ENCODE measurements at places on chromosomes 5 and 9.

DNA sequence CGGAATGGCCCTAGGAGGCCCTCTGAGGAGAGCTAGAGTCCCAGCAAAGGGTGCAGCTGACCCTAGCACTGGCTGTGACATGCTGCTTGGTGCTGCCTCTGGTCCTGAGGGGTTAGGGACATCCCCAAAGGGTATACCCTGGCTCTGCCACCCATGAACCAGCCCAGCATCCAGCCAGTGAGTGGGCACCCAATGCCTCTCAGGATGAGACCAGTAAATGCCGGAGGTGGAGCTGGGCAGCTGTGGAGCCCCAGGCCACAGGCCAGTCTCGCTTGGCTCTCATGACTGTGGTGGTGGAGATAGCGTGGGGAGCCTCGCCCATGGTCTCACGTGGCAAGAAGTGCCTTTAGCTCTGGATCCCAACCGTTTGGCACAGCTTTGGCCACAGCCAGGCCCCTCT lies 3.7 kb upstream of the CEL start:
- DNase-seq: no peak
- H3K27me3 ChIP-seq: no peaks in the 10 kb centered on the region
- peaks cover 48% of the 10 kb centered on the region for H3K4me1 ChIP-seq

DNA sequence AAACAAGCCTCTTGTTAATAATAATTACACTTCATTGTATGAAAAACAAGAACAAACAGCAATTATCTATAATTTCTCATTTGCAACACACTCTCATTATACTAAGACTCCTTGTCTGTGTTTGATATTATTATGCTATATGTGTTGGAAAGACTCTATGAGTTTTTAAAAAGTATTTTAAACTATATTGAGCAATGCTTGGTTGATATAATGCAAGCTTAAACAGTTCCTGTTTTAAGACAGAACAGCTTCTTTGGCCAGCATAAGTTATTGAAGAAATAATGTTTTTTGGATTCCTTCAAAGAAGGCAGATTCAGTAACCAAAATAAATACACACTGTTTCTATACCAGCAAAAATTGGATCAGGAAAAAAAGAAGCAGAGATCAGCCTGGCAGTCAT lies 871.4 kb downstream of the MAT2B start:
- no peak overlapping the region for H3K4me3 ChIP-seq
- no peaks in the 10 kb centered on the region for H3K36me3 ChIP-seq
- DNase-seq: no peak
- H3K27ac ChIP-seq: no peak overlapping the region
- no peaks in the 10 kb centered on the region for H3K4me1 ChIP-seq
- H3K27me3 ChIP-seq: no peaks in the 10 kb centered on the region

- H3K27me3 ChIP-seq: peaks cover 18% of the 10 kb centered on the region
- peak overlapping the region; percentile 93 for H3K27ac ChIP-seq
- H3K4me3 ChIP-seq: peak overlapping the region; percentile 71
- no peaks in the 10 kb centered on the region for H3K36me3 ChIP-seq
- peaks cover 81% of the 10 kb centered on the region for H3K4me1 ChIP-seq
These were observed 16.9 kb downstream of the OR2V2 start for GRCh38 chr5:181164076-181164952.

- no peaks in the 10 kb centered on the region for H3K4me1 ChIP-seq
- H3K4me3 ChIP-seq: no peak overlapping the region
- H3K36me3 ChIP-seq: no peaks in the 10 kb centered on the region
These were observed 258.9 kb upstream of the TLE4 start for GRCh38 chr9:79312686-79313421.

DNA sequence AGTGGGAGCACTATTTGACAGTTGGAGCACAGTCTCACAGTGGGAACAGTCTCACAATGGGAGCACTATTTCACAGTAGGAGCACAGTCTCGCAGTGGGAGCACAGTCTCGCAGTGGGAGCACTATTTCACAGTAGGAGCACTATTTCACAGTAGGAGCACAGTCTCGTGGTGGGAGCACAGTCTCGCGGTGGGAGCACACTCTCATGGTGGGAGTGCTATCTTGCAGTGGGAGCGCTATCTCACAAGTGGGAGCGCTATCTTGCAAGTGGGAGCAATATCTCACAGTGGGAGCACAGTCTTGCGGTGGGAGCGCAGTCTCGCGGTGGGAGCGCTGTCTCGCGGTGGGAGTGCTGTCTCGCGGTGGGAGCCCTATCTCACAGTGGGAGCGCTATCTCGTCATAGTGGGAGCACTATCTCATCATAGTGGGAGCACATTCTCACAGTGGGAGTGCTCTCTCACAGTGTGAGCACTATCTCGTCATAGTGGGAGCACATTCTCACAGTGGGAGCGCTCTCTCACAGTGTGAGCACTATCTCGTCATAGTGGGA lies 56.1 kb downstream of the MED10 start:
- no peak for DNase-seq
- no peaks in the 10 kb centered on the region for H3K4me1 ChIP-seq
- H3K4me3 ChIP-seq: no peak overlapping the region
- no peaks in the 10 kb centered on the region for H3K27me3 ChIP-seq

DNA sequence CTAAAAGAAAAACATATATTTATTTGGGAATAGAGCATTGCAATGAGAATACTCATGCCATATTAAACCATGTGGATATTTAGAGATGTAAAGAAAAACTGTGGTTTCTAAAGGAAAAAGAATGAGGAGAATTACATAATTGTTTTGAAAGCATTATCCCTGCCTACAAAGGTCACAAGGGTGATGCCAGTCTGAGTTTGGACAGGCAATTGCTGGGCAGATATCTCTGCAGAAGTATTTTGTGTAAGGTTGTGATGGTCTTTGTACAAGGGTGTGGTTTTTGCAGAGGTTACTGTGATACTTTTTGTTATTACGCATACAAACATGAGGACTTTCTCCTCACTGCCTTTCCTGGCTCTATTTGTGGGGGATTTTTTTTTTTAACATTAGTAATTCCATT lies 2022.9 kb upstream of the CDH6 start:
- H3K27ac ChIP-seq: no peak overlapping the region
- H3K4me1 ChIP-seq: no peaks in the 10 kb centered on the region
- H3K4me3 ChIP-seq: no peak overlapping the region
- no peak for DNase-seq

- no peak overlapping the region for H3K4me3 ChIP-seq
- DNase-seq: no peak
- H3K36me3 ChIP-seq: no peaks in the 10 kb centered on the region
These were observed 87.2 kb upstream of the DMRT1 start for GRCh38 chr9:754150-754931.

GRCh38 chr9:35882996-35883395 lies 12.8 kb upstream of the OR13J1 start:
- no peak for DNase-seq
- H3K27ac ChIP-seq: no peak overlapping the region
- no peaks in the 10 kb centered on the region for H3K4me1 ChIP-seq

DNA sequence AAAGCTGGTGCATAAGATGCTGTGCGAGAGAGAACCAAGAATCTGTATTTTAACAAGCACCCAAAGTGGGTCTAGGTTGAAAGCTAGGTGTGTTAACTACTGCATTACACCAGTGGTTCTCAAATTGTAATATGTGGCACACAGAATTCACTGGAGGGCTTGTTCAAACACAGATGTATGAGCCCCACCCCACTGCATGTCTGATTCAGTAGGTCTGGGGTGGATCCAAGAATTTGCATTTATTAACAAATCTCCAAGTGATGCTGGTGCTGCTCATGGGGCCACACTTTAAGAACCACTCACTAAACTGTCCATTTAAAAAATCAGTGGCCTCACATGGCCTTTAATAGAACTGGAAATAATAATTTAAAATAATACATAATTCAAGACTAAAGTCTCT lies 40.4 kb downstream of the LPAR1 start:
- no peaks in the 10 kb centered on the region for H3K36me3 ChIP-seq
- H3K27ac ChIP-seq: no peak overlapping the region
- H3K4me3 ChIP-seq: no peak overlapping the region
- no peaks in the 10 kb centered on the region for H3K4me1 ChIP-seq
- no peak for DNase-seq

DNA sequence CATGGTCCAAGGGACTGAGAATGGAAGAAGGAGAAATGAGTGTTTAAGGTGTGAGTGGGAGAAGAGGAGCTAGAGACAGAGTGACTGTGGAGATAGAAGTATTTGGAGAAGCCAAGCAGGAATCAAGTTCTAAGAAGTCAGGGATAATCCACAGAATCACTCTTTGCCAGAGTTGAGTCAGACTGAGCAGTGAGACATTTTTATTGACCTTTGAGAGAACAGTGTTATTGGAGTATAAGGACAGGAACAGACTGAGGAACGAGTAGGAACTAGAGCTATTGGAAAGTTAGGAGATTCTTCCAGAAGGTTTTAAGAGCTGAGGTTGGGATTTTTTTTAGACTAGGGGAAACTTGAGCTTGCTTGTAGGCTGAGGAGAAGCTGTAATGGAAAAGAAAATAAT lies 37.2 kb downstream of the RCL1 start:
- H3K27ac ChIP-seq: no peak overlapping the region
- peaks cover 35% of the 10 kb centered on the region for H3K36me3 ChIP-seq
- H3K4me3 ChIP-seq: no peak overlapping the region
- H3K27me3 ChIP-seq: no peaks in the 10 kb centered on the region
- peaks cover 29% of the 10 kb centered on the region for H3K4me1 ChIP-seq
- DNase-seq: no peak

DNA sequence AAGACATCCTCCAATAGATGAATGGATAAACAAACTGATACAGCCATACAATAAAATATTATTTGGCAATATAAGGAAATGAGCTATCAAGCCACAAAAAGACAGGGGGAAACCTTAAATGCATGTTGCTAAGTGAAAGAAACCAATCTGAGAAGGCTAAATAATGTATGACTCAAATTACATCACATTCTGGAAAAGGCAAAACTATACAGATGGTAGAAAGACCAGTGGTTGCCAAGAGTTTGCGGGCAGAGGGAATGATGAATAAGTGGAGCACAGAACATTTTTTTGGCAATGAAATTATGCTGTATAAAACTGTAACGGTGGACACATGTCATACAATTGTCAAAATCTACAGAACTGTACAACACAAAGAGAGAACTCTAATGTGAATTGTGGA lies 63.3 kb downstream of the CSF2 start:
- peaks cover 25% of the 10 kb centered on the region for H3K27me3 ChIP-seq
- H3K4me3 ChIP-seq: no peak overlapping the region
- DNase-seq: no peak
- H3K4me1 ChIP-seq: peaks cover 8% of the 10 kb centered on the region

DNA sequence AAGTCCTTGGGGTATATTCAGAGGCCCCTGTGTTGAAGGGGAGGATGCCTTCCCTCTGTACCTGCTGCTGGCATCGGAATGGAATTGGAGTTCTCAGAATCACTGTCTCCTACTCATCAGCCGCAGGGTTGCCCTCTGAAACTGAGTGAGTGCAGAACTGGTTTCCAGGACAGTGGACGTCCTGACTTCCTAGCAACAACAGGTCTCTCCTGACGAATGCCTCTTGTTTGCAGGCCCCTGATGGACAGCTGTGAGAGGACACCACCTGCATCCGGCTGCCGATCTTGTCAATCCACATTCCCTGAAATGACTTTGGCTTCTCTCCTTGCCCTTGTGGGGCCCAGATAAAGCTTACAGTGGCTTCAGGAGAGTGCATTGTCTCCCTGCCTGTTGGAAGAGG lies 274.5 kb downstream of the NSG2 start:
- no peaks in the 10 kb centered on the region for H3K36me3 ChIP-seq
- DNase-seq: no peak
- H3K27me3 ChIP-seq: peaks cover 29% of the 10 kb centered on the region
- no peak overlapping the region for H3K27ac ChIP-seq
- H3K4me1 ChIP-seq: no peaks in the 10 kb centered on the region

DNA sequence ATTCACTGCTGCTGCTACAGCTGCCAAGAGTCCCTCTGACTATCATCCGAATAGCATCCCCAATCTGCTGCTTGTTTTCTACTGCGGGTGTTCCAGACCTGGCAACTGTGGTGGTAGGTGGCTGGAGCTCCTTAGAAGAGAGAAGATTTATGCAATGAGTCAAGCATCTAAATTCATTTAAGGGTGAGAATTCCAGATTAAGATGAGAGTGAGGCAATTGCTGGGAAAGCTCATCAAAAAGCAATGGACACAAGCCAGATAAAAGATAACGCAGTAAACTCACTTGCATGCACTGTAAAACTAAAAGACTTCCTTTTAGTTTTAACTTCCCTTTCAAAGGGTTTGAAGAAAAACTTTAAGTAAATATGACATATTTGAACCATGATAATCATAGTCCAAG lies 3.9 kb downstream of the PLK2 start:
- H3K36me3 ChIP-seq: peaks cover 3% of the 10 kb centered on the region
- H3K4me3 ChIP-seq: no peak overlapping the region
- DNase-seq: no peak

GRCh38 chr9:34744295-34745221 lies 34.6 kb upstream of the CCL21 start:
- no peak overlapping the region for H3K27ac ChIP-seq
- H3K4me3 ChIP-seq: no peak overlapping the region
- peaks cover 13% of the 10 kb centered on the region for H3K4me1 ChIP-seq
- no peak for DNase-seq
- peaks cover 22% of the 10 kb centered on the region for H3K27me3 ChIP-seq

DNA sequence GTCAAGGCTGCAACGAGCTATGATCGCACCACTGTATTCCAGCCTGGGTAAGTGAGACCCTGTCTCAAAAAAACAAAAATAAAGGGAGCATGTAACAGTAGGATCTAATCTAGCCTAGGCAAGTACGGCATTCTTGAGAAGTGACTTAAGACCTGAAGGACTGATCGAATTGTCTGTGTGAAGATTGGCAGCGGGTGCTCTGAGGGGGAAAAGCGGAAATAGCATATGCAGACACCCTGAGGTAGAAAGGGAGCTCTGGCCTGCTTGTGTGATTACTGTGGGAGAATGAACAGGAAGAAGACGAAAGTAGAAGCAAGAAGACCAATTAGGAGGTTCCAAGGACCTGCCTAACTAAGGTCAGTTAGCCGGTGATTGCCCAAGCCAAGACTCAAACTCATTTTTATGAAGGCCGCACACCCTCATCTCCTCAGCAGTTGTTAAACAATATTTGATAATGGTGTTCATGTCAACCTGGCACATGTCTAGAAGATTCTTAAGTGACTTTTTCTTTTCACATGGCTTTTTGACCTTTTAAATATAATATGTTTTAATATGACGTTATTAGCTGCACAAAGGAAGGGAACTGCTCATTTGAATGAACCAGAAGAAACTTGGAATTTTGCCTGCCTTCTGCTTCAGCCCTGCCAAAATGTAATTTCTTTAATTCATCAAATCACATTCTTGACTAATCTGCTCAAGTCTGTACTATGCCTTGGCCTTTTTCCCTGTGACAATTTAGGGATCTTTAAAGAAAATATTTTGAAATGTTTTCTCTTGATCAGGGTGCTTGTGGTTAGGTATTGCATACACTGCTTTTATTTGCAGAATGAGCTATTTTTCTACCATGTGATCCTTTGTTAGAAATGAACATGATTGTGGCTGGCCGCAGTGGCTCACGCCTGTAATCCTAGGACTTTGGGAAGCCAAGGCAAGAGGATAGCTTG lies 289.2 kb upstream of the DMRT1 start:
- no peaks in the 10 kb centered on the region for H3K4me1 ChIP-seq
- H3K27me3 ChIP-seq: peaks cover 2% of the 10 kb centered on the region
- H3K36me3 ChIP-seq: no peaks in the 10 kb centered on the region
- H3K4me3 ChIP-seq: no peak overlapping the region
- DNase-seq: no peak
